GM23338 (cell line): ENCODE measurements at places on chromosomes 2 and 18.

DNA sequence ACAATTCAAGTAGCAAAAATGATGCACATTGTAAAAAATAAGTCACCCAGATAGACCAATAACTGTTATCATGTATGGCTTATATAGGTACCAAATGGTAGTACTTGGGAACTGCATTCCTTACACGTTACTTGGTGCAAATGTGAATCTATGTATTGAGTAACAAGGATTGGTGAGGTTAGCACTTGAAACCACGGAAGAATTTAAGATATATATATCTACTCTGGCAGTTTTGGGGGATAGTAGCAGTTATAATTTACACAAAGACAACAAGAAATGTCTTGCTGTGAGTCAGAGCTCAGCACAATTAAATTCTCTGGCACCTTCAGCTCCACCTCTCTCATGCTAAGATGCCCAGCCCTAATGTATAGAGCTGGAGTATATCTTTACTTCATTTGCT lies 359.4 kb upstream of the RAB12 start:
- DNase-seq, result no peak

- DNase-seq, result no peak
Measured at GRCh38 chr18:57776354-57776753, 26.8 kb downstream of the ATP8B1 start.

GRCh38 chr18:67408240-67408639 lies 108.3 kb downstream of the DSEL start:
- no peak for DNase-seq

GRCh38 chr2:95231723-95232122 lies 24.4 kb downstream of the ZNF892 start:
- peak; percentile 94 for DNase-seq

DNA sequence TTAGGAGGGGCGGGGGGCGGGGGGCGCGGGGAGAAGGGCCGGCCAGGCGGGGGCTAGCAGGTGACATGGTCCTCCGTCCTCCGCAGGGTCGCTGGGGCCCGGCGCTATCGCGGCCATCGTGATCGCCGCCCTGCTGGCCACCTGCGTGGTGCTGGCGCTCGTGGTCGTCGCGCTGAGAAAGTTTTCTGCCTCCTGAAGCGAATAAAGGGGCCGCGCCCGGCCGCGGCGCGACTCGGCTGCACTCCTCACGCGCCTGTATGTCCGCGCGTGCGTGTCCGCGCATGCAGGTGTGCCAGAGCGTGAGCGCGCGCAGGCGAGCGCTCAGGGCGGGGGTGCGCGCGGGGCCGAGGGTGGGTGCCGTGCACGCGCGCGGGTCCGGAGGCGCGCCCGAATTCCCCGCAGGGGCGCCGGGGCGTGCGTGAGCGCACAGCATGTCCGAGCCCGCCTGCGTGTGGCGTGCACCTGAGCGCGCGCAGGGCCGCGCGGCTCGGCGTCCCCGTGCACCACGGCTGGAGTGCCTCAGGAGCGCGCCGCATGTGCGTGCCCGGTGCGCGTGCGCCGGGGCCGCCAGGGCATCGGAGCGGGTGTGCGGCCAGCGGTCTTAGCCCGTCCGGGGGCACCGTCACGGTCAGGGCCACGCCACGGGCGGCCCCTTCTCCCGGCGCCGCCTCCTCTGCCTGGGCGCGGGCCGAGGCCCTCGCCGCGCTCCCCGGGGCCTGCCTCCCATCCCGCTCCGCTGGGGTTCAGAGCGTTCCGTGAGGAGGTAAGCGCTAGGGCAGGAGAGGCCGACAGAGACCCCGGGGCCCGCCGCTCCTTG lies 6.3 kb downstream of the SNORC start:
- DNase-seq, result peak; percentile 65

DNA sequence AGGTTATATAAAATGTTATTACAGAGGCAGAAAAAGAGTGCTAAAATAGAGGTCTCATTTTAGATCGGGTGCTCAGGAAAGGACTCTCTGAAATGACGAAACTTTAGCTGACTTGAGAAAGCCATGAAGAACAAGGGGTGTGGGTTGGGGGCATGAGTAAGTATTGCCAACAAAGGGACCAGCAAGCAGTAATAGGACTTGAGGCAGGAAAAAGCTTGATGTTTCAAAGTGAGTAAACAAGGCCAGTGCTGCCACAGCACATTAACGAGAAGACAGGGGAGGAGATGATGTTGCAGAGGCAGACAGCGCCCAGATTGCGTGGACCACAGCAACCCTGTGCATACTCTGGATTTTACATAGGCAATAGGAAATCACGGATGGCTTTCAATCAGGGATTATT lies 318.8 kb downstream of the ZEB2 start:
- no peak for DNase-seq
